Fibroblast of the aortic adventitia (primary cell): ENCODE measurements at places on chromosomes 2 and 18. TPM values are rescaled to one million over a fixed set of nuclear protein-coding genes. Genes with fewer than 3 reads are reported as not detected.

DNA sequence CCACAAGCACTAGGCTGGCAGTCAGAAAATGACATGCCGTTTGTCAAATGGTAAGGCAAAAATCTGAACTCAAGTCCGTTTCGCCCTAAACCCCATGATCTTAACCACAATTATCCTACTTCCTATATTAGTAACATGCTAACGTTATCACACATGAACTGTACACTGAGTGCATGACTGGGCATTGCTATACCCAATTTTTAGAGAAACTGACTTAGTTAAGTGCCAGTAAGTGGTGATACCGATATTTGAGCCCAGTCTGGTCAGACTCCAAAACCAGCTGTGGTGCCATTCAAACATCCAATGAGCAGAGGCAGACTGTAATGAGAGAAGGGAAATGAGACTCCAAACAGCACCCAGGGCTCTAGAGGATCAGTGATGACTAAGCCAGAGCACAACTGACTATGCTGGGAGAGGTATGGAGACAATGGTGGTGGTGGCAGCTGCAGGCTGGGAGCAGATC, 311.7 kb upstream of the PKDCC start:
- DNase-seq = peak; percentile 81

DNA sequence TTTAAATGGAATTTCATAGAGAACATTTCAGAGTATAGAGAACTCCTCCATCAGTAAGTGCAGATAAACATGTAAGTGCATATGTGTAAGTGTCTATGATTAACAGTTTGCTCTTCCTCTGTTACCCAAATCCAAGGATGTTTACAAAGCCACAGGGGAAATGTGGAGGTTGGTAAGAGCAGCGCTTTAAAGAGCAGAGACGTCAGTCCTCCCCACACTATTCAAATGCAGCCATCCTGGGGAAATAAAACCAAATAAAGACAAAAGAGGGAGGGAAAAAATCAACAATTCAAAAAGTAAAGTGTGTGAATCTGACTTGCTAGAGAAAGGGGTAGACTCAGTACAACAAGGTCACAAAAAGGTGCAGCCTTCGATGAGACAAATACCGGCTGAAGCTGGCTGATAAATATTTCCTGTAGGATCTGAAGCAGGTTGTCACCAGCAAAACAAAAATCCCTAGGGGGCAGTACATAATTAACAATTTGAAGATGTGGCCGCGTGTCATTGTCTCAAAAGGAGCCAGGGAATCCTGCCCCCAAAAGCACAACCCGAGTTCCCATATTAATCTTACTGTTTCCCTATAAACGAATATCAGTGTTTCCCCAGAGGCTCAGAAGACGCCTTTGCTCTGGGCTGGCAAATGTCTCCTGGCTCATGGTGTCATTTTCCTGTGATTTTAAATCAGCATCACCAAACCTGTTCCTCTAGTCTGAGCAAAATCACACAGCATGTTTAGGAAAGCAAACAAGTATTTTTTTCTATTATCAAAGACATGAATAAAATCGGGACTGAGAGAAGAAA, 216.5 kb downstream of the CDCA7 start:
- peak; percentile 49 for DNase-seq

The FABP1 gene
- not detected in 2 replicates for total RNA-seq

The FBXO48 gene
- under 0.01 and 0.99 TPM in 2 replicates for total RNA-seq

- DNase-seq = no peak
Observed at GRCh38 chr2:105886687-105887086, 142.0 kb downstream of the NCK2 start.

GRCh38 chr2:236870370-236870769, 215.3 kb upstream of the COPS8 start:
- no peak for DNase-seq

The DCDC2C gene
- total RNA-seq = not detected in 2 replicates

The TBR1 gene
- not detected in 2 replicates for total RNA-seq

GRCh38 chr2:184305105-184305504, 293.2 kb upstream of the ZNF804A start:
- DNase-seq = no peak

The WDR33 gene
- total RNA-seq = 17.8 and 34.4 TPM in 2 replicates

- DNase-seq = no peak
Observed at GRCh38 chr18:61929881-61930640, 37.3 kb upstream of the RNF152 start.

DNA sequence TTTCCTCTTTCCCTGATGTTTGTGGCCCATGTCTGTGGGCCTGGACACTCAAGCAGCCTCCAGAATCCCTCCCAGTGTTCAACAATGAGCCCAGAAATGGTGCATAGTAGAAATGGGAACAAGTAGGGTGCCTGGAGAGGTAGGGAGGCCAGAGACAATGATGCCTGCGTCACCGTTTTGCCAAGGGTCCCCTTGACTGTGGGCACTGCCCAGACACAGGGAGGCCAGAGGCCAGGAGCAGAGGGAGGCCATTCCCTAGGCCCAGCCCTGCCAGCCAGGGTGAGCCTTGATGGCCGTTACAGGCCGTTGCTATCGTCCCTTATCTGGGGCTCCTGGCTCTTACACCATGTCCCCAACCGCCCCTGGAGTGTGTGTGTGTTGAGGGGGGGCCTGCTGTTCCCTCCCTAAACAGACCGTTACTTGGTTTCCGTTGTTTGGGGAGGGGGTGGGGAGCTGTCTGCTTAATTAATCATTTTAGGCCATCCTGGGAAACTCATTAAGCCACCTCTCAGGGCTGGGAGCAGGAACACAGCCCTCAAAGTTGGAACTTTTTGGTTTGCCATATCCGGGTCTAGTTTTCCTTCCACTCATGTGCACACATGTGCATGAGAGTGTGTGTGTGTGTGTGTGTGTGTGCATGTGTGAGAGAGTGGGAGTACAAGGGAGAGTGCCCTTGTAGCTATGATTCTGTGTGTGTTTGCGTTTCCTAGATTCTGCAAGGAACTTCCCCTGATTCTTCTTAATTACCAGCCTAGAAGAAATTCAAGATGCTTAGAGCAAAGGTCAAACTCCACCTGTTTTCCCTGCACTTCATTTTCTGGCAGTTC, 135.2 kb upstream of the HAAO start:
- no peak for DNase-seq

The ARHGEF4 gene
- 5.2 and 9.8 TPM in 2 replicates for total RNA-seq

The MPPE1 gene
- 24.0 and 65.0 TPM in 2 replicates for total RNA-seq

The NOSTRIN gene
- total RNA-seq = 0.81 TPM in 1 of 2 replicates, not detected in the other

GRCh38 chr18:21362831-21363230, 120.8 kb downstream of the GREB1L start:
- DNase-seq = no peak

DNA sequence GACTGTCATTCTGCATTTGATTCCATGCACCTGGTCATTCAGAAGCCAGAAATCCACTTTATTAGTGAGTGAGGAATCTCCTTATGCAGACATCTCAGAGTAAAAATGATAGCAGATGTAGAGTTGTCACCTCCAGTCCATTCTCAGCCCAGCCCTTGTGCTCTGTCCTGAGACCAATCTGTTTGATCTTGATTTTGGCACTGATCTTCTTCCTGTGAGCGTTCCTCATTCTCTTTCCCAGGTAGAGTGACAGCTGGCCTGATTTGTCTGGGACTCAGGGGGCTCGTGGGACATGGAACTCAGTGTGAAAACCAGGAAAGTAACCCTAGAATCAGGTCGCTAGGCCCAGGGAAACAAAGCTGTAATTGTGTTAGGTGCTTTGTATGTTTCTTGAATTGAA, 8.9 kb downstream of the ARHGAP25 start:
- no peak for DNase-seq

- DNase-seq = peak; percentile 9
Observed at GRCh38 chr2:215003001-215003400, 135.4 kb downstream of the ABCA12 start.

- DNase-seq = no peak
Observed at GRCh38 chr2:59986511-59986910, 566.9 kb downstream of the BCL11A start.

DNA sequence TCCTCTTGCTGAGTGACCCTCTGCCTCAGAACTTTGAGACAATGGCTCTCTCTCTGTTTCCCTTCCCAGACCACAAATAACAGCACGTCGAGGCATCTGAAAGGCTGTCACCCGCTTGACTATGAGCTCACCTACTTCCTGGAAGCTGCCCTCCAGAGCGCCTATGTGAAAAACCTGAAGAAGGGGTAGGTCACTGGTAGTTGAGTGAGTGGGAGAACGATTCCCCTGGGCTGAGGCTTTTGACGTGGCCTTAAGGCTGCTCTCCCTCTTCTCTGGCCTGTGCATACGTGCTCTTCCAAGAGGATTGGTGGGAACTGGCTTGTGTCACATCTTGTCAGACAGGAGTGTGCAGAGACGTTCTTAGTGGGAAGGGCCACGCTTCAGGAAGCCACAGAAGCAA, 63.1 kb upstream of the MCFD2 start:
- DNase-seq = no peak

DNA sequence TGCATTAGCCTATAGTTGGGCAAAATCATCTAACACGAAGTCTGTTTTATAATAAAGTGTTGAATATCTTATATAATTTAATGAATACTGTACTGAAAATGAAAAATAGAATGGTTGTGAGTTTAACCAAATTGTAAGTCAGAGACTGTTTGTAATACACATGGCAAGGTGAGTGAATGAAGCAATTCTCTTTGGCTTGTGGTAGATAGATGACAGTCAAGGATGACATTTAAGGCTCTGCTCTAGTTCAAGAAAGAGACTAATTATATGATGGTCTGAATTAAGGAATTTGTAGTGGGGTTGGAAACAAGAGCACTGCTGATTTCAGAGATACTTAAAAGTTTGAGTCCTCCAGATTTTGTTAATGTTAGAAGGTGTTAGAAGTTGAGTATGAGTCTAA, 207.7 kb downstream of the MCFD2 start:
- DNase-seq = no peak

The ERBB4 gene
- total RNA-seq = 0.16 and 5.8 TPM in 2 replicates

The TEX51 gene
- not detected in 2 replicates for total RNA-seq

The MROH2A gene
- under 0.01 TPM in 1 of 2 replicates, not detected in the other for total RNA-seq

- DNase-seq = no peak
Observed at GRCh38 chr2:241509155-241509784, 886 bp upstream of the STK25 start.

DNA sequence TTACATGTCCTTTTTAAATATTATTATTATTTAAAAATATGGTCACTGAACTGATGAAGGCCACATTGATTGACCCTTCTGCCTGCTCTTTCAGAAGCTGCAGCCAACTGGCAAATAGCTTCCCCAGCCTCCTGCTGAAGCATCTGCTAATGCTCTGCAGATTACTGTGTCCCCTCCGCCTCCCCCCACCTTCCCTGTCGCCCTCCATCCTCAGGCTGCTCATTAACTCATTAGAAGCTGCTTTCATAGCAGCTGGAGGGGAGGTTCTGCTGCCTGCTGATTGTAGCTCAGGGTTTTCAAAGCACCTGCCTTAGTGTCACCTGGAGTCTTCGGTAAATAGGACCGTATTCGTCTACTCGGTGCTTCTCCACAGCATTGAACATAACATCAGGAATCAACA, 24.8 kb upstream of the LMAN1 start:
- no peak for DNase-seq

The TNS1 gene
- total RNA-seq = 54.5 and 116 TPM in 2 replicates

DNA sequence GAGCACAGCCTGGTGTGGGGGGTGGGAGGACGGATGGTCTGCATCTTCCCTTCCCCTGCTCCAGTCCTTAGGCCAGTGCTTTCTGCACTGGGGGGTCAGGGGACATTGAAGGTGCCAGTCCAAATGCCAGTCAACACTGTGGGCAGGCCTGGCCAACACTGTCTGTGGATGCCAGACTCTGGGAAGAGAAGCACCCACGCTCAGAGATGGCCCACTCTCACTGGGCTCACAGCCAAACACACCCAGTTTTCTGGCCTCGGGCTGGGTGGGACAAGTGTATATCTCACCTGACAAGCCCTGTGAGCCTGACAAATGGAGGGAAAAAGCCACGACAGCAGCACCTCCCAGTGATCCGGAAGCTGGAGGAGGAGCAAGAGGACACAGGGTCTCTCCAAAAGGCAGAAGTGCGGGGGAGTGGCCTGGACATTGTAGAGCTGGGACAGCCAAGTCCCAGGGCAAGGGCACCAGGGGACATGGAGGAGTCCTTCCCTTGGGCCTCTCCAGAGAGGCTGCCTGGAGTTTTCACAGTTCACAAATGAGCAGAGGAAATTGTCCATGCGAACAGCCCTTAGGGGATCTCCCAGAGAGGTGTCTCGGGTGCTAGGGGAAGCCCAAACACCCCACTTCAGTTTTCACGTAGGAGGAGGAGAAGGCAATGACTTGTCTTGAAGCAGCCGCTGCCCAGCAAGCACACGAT, 79.3 kb downstream of the SDC1 start:
- no peak for DNase-seq

The GULP1 gene
- total RNA-seq = 30.5 and 42.7 TPM in 2 replicates

The AGBL5 gene
- 17.5 and 25.3 TPM in 2 replicates for total RNA-seq

The SF3B6 gene
- 162 and 191 TPM in 2 replicates for total RNA-seq

DNA sequence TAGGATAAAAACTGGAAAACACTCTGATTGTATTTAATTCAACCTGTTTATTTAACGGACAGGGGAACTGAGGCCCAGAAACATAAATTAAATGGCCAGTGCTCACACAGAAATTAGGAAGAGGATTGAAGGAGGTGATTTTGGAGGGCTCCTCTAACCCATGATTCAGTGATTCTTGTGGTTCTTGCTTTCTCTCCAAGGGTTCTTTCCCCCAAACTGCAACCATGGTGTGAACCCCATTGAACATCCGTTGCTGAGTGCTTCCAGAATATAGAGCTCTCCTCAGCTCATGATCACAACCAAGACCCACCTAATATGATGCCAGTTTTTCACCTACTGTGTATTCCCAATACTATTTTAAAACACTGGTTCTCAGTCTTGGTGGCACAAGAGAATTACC, 41.4 kb downstream of the BMP10 start:
- DNase-seq = no peak

DNA sequence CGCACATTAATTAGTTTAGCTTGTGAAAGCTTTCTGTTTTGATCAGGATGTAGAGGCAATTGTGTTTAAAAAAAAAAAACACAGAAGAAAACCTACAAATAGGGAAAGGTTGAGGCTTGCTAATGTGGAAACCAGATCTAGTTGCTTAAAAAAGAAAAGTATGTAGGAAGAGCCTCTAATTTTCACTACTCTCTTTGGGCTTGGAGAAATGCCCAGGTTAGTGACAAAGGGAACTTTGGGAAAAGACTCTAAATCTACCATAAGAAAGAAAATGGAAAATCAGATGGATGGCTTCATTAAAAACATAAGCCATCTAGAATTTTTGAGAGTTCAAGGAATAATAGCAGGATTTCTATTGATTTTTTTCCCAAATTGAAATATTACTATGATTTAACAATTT, 47.3 kb upstream of the SLC38A11 start:
- no peak for DNase-seq

- DNase-seq = no peak
Observed at GRCh38 chr2:174553811-174554493, 43.7 kb downstream of the WIPF1 start.

GRCh38 chr18:44039826-44040225, 640.9 kb upstream of the SETBP1 start:
- no peak for DNase-seq

DNA sequence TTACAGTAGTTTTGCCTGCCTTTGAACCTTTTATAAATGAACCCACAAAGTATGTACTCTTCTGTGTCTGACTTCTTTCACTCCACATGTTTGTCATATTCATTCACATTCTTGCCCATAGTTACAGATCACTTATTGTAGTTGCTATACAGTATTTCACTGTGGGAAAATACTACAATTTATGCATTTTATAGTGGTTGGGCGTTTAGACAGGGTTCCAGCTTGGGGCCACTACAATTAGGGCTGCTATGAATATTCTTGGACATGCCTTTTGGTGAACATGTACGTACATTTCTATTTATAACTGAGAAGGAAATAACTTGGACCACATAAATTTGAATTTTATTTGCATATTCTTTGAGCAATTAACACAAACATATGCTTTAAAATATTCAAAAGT, 15.4 kb upstream of the PMAIP1 start:
- DNase-seq = no peak

GRCh38 chr18:39960550-39960949, 1994.5 kb upstream of the PIK3C3 start:
- no peak for DNase-seq

- no peak for DNase-seq
Observed at GRCh38 chr2:177313162-177313781, 48.7 kb upstream of the NFE2L2 start.
